ENCODE measurements at places on chromosomes 11 and 22.

- DNase-seq = no peak
Measured at GRCh38 chr22:39236321-39237317, 8.2 kb downstream of the PDGFB start.

DNA sequence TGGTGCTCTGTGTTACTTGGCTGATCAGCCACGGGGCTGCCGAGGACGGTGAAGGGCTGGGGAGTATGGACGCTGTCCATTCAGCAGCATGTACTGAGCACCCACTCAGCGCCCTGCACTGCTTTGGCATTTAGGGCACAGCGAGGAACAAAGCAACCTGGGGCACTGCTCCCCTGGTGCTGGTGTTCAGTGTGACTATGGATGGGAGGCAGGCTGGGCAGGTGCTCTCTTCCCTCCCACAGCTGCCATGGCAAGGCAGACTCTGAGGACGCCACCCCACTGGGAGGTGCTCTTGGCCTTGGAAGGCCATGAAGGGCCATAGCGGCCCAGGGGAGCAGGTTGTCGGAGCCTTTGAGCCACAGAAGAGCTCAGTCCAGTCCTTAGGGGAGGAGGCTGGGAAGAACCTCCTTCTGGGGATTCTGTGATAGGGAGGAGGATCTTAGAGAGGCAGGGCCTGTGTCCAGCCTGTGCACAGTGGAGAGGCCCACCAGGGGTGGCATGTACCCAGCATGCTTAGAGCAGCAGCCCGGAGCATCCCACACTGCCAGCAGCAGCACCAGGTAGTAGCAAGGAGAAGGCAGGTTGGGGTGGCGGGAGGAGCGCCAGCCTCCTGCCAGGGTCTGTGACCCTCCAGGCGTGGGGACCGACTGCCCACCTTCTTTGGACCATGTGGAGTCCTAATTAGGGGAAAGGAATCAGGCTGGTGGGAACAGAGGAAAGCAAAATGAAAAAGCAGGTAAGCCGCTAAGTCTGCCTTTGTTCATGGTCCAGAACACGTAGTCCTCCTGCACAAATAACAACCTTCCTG lies 141.8 kb downstream of the MPPED1 start:
- DNase-seq = no peak

DNA sequence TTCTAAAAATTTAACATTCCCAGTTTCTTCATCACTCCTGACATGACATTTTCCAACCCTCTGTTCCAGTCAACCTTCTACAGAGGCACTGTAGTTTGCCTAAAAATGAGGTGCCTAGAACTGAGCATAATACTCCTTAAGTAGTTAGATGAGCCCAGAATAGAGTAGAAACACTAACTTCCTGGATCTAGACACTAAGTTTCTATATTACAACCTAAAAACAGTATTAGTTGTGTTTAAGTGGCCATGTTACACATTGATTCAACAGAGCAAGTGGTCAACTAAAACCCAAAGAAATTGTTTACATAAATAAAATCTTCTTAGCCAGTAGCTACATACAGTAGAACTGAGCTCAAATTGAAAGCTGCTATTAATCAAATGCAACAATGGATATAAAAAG lies 1.3 kb downstream of the HPS5 start:
- no peak for DNase-seq

DNA sequence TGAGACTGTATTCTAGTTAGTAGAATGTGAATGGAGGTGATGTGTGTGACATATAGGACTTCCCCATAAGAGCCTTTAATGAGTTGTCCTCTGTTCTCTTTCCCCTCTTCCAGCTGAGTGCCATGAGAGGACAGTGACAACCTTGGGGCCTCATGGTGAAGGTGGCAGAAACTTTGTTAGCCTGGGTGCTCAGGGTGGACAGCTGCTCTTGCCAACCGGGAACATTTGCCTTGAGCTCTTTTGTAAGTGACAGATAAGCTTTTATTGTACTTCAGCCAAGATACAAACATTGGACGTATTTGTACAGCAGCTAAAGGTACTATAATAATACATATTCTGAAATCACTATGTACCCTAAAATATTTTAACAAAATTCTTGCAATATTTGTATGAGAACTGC lies 33.0 kb upstream of the PLET1 start:
- DNase-seq = no peak

DNA sequence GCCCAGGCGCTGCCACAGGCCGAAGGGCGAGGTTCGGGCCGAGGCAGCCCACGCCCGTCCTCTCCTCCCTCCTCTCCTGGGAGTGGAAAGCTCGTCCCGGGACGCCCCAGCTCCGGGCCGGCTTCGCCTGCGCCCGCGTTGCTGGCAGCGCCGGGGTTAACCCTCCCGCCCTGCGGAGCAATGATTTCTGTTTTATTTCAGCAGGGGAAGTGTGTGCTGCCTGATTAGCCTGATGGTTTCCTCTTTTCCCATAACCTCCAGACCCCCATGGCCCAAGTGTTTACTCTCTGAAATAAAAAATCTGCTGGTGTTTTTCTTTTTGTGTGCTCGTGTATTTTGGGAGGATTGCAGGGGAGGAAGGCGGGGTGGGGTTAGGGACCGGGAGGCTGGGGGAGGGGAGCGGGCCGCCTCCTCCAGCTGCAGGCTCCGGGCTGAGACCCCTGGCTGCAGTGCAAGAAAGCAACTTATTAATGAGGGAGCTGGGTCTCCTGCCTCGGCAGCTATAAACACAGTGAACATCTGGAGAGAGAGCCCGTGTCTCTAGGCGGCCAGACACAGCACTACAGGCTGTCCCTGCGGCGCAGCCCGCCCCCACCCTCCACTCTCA lies 38.6 kb downstream of the ETS1 start:
- DNase-seq = no peak

GRCh38 chr11:87038235-87038977 lies 672 bp downstream of the TMEM135 start:
- no peak for DNase-seq

- DNase-seq = no peak
Measured at GRCh38 chr11:123537726-123538125, 107.7 kb downstream of the GRAMD1B start.

DNA sequence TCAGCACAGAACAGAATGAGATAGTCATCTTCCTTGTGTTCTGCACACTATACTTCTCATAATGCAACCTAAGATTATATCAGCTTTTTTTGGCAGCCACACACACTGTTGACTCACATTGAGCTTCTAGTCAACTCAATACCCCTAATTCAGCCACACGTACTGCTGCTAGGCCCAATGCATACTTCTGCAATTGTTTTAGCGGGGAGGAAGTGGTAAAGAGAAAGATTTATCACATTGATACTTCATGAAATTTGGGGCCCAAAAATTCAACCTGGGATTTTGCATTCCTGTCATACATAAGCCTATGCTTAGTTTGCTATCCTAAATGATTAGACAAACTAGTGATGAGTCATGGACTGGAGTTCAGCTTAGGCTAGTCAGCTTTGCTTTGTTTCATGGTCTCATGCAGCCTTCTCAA lies 8.6 kb upstream of the UPB1 start:
- DNase-seq = no peak

DNA sequence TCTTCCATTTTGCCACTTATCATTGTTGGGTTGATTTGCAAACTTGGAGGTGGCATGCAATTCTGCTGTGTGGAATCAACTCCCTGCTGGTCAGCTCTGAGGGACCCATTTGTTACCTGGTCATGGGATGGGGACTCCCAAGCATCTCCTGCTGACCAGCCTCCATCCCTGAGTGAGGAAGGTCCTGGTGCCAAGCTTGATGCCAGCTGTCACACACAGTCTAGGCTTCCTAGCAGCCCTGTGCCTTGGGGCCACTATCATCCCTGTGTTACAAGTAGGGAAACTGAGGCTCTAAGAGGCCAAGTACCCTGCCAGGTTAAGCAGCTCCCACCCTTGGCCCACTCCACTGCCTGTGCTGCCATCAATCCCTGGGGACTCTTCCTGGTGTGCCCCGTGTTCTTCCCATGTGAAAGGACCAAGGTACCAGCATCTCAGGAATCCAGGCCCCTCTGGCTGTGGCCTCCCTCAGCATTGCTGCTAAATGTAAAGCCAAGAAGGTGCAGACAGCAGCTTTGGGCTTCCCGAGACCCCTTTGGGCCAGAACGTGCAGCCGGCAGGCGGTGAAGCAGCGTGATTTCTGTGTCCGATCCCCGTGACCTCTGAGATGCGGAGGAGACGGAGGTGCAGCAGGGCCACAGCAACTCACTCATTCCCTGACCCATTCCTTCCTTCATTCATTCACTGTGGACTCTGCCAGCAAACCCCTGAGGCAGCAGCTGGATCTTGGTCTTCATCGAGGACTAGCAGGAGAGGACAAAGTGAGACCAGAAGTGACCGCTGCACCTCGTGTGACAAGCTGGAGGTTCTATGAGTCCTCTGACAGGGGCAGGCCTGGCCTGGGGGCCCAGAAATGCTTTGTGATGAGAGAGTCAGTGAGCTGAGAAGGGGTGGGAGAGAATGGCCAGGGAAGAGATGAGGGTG lies 49.7 kb downstream of the MYEOV start:
- DNase-seq = no peak

DNA sequence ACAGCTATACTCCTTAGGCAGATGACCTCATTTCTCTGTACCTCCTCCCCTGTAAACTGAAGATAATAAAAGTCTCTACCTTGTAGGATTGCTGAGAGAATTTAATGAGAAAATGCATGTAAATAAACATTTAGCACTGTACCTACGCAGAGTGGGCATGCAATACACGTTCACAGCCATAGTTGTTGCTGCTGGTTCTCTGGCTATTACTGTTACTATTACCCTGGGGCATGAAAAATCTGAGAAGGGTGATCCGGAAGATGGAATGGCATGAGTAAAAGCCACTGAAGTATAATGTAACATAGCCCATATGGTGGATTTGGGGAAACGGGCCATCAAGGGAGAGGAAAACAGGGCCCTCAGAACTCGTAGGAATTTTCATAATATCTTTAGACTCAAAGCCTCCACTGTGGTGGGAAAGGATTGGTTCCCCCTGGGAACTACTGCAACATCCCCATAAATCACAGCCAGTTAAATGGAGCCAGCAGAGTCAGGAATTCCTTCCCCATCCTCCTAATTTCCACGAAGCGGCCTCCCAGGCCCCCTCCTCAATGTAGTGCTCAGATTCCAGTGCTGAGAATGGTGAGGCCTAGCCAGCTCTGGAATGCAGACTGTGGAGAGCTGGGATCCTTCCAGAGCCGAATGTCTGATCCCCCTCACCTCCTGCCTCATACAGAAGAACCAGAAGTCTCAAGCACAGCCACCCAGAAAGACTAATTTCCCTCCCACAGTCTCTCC lies 205.3 kb downstream of the MN1 start:
- no peak for DNase-seq

DNA sequence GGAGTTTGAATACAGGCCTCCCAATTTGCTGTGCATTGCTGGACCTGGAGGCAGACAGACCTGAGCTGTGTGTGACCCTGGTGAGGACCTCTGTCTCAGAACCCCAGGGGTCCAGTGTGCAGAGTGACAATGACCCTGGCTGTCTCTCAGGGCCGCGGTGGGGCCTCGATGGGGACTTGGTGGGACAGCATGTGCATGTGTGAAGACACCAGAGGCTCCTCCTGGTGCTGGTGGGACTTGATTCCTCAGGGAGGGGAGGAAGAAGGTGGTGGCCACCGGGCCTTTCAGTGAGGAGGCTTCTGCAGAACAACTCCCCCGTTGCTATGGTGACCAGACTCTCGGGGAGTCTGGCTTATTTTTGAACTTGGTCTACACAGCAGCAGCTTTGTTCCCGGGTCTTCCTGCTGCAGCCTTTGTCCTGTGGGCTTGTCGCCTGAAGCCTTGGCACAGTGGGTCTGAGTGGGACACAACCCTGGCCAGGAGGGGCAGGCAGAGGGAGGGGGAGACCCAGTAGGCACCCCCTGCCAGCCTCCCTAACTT lies 35.3 kb downstream of the MCM5 start:
- no peak for DNase-seq

GRCh38 chr11:27315836-27316235 lies 47.2 kb downstream of the CCDC34 start:
- DNase-seq = no peak

- DNase-seq = peak; percentile 34
Measured at GRCh38 chr11:119363851-119364590, 17.5 kb downstream of the USP2 start.

DNA sequence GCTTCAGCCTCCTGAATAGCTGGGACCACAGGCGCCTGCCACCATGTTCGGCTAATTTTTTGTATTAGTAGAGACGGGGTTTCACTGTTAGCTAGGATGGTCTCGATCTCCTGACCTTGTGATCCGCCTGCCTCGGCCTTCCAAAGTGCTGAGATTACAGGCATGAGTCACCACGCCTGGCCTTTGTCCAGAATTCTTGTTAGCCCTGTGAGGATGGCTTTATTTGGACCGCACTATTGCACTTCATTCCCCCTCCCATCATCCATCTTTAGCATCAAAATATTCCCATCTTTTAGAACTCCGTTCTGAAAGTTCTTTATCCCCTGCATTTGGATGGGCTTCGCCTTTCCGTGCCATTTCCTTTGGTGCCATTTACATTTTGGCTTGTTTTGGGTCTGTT lies 2.6 kb downstream of the SAMM50 start:
- no peak for DNase-seq

GRCh38 chr22:46359362-46359761 lies 23.8 kb downstream of the TRMU start:
- DNase-seq = no peak

DNA sequence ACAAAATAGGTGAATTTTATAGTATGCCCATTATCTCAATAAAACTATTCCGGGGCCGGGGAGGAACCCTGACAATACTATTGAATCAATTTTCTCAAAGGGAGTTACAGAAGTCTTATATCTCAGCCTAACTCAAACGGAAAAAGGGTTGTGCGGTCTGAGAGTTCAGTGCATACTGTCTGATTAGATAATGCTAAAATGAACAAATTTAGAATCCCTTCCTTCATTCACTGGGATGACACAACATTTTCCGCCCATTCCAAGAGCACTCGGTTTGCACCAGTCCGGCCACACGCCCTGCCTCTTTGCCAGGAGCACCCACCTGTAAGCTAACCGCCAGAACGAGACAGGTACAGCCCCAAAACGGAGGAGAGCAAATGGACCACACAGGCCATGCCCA lies 50.0 kb upstream of the NFRKB start:
- no peak for DNase-seq

DNA sequence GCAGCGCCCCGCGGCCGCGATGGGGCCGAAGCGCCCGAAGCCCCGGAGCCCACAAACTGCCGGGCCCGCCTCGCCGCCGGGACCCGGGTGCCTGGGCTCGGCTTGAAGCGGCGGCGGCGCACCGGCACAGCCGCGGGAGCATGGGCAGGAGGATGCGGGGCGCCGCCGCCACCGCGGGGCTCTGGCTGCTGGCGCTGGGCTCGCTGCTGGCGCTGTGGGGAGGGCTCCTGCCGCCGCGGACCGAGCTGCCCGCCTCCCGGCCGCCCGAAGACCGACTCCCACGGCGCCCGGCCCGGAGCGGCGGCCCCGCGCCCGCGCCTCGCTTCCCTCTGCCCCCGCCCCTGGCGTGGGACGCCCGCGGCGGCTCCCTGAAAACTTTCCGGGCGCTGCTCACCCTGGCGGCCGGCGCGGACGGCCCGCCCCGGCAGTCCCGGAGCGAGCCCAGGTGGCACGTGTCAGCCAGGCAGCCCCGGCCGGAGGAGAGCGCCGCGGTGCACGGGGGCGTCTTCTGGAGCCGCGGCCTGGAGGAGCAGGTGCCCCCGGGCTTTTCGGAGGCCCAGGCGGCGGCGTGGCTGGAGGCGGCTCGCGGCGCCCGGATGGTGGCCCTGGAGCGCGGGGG lies 346 bp downstream of the FJX1 start:
- no peak for DNase-seq

Data from activated T-cell treated with anti-CD3 and anti-CD28 coated beads for 1 hour (primary cell).